Fibroblast of skin of abdomen (primary cell): ENCODE measurements at places on chromosomes 11 and 22.

GRCh38 chr11:44711113-44711786 is 15.5 kb upstream of the TSPAN18 start:
- DNase-seq = no peak

- no peak for DNase-seq
These were observed 3.4 kb upstream of the OR4C6 start for GRCh38 chr11:55658608-55659007.

DNA sequence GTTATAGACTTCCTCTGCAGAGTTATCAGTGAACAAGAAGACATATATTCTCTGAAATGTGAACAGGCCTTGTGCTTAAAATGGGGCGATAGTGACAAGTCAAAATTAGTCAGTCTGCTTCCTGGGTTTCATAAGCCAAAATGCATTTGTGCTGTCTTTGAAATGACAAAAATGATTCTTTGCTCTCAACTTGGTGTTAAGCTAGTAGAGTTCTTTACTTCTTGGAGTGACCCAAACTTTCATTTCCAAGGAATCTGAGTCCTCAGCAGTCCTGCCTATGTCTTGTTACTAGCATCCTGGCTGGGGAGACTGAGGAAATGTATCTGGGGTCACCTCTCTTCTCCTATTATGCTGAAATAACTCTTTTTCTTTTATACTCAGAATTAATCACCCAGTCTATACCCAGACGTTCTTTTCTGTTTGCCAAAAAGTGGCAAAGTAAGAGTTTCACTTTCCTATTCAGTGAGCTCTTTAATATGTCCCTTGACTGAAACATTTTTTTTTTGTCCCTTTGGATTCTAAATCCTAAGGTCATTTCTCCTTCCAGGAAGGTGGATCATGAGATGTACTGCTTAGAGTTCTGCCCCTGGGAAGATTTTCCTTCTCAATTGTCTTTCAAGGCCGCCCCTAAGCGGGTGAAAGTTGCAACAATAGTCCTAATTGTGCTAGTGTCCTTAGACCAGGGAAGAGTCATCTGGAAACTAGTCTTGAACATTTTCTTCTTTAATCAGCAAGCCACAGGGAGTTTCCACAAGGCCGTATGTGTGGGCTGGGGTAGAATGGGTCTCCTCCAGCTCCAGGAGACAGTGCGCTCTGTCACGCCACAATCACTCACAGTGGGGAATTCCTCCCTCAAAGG is 53.0 kb upstream of the RDX start:
- DNase-seq = no peak

GRCh38 chr11:121059605-121060004 is 35.7 kb downstream of the TBCEL start:
- DNase-seq = no peak

DNA sequence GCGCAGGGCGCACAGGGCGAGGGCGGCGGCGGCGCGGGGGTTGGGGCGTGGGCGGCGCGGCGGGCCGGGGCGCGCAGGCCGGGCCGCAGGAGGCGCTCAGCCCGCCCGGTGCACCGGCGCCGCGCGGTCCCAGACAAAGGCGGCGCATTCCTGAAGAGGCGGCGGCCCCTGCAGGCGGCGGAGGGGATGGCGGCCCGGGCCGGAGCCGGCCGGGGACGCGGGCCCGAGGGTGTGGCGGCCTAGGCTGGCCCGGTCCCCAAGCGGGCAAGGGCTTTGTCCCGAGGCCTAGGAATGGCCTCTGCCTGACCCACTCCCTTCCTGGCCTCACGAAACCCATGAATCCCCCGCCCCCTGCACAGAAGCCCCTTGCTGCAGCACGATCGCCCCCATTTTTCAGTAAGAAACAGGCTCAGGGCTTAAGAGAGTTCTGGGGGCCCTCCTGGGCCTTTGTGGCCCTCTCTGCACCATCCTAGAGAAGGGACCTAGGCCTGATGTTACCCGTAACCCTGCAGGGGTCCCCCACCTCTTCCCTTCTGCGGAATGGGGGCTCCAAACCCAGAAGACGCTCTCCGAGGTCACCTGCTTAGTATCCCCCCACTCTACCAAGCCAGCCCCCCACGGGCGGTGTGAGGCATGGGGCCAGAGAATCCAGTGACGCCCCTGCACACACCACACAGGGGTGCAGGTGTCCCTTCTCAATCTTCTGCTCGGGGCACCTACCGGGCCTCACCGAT is at the start of gene RTN4R:
Gene RTN4R, minus strand, starts transcription at position 40 of the 734 bp plus-strand sequence. CDS start 226 bp downstream, outside the sequence.
- DNase-seq = peak; percentile 42

GRCh38 chr11:17568944-17569343 is 21.9 kb downstream of the OTOG start:
- DNase-seq = no peak

DNA sequence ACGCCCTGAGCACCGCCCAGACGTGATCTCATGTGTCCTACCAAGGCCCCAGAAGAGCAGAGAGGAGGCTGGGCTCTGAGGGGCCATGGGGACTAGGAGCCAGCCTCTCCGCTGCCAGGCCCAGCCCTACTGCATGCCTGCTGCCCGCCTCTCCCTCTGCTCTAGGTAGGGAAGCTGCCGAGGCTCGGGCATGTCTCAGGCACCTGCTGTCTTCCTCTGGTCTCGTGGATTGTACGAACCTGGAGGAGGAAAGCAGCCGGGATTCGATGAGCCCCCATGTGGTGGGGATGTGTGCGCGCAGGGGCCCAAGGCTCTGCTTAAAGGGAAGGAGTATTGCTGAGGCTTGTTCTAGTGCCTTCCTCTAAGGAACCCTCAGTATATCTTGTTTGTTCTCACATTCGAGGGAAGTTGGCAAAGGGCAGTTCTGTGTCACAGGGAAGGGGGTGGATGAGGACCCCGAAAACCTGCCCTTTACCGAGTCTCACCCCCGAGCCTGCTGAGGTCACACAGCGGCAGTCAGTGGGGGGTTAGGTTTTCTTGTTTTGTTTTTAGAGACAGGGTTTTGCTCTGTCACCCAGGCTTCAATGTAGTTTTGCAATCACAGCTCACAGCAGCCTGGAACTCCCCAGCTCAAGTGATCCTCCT is 21.2 kb downstream of the DAGLA start:
- no peak for DNase-seq

- DNase-seq = no peak
These were observed 5.0 kb downstream of the MAP6 start for GRCh38 chr11:75663808-75664207.

- DNase-seq = no peak
These were observed 35.9 kb downstream of the CTTN start for GRCh38 chr11:70433966-70434812.

GRCh38 chr11:45238724-45239123 is 47.4 kb downstream of the SYT13 start:
- peak; percentile 30 for DNase-seq

- DNase-seq = peak; percentile 76
These were observed 420.7 kb upstream of the CADM1 start for GRCh38 chr11:115924744-115925567.

- peak; percentile 6 for DNase-seq
These were observed 52.5 kb upstream of the CLDN5 start for GRCh38 chr22:19576460-19577421.

DNA sequence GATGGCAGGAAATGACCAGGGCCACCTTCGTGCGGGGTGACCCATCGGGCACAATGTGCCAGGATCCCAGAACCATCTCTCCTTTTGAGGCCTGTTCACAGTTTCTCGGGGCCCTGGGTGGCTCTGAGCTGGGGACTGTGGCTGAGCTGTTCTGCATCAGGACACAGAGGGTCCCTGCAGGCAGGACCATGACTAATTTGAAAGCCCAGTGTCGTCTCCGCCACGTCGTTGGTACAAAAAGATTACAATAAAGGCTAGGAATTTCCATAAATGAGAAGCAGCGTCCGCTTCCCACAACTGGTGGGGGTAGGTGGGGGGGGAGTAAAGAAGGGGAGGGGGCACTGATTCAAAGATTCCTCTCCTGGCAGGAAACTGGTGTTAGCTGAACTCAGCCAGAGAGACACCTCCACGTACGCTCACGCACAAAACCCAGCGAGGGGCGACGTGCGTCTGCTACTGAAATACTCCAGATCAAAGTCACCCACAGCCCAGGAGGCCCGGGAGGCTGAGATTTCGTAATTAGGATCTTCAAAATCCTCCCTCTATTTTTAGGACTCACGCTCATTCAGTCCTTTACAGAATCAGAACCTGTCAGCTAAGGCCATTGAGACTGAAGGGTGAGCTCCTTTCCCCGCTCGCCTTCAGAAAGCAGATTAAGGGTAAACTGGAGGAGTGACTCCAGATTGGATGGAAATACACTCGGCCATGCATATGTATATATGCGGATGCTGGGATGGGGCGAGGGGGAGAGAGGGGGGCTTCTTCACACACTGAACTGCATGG is 11.0 kb downstream of the MN1 start:
- peak; percentile 45 for DNase-seq

DNA sequence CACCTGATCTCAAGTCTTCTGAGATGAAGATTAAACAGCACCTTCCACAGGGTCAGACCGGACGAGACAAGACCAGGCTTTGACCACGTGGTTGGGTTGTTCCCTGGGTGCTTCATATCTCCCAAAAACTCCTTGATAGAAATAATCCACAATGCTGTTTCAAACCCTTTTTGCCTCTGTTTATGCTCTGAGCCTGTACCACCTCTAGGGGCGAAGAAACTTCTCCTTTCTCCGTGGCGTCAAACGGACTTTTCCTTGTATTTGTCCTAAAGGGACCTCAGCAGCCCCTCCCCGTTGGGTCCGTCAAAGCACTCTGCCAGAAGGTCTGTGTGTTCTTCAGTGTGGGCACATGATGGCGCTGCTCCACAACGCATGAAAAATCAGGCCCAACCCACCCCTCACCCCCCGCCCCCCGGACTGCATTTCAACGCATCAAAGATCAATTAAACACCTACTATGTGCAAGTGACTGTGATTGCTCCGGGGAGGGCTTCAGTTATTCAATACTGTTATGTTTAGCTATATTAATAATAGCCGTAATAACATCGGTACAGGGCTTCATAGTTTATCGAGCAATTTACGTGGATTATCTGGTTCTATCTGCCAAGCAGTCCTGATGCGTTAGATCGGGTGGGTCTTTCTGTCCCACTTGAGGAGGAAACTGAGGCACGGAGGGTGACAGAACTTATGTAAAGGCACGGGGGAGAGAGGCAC is 17.3 kb upstream of the EIF3D start:
- peak; percentile 62 for DNase-seq

GRCh38 chr22:30396871-30397655 is at the start of gene SEC14L2:
Gene SEC14L2 (plus strand): TSS chr22:30397018. CDS start chr22:30397117, 99 bp downstream.
- peak; percentile 54 for DNase-seq

DNA sequence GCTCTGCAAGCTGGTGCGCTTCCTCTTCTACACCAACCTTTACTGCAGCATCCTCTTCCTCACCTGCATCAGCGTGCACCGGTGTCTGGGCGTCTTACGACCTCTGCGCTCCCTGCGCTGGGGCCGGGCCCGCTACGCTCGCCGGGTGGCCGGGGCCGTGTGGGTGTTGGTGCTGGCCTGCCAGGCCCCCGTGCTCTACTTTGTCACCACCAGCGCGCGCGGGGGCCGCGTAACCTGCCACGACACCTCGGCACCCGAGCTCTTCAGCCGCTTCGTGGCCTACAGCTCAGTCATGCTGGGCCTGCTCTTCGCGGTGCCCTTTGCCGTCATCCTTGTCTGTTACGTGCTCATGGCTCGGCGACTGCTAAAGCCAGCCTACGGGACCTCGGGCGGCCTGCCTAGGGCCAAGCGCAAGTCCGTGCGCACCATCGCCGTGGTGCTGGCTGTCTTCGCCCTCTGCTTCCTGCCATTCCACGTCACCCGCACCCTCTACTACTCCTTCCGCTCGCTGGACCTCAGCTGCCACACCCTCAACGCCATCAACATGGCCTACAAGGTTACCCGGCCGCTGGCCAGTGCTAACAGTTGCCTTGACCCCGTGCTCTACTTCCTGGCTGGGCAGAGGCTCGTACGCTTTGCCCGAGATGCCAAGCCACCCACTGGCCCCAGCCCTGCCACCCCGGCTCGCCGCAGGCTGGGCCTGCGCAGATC is 16.5 kb downstream of the P2RY2 start:
- DNase-seq = no peak

GRCh38 chr22:17496841-17497240 is 66.5 kb upstream of the SLC25A18 start:
- no peak for DNase-seq

GRCh38 chr11:68460741-68461574 is at the start of gene PPP6R3:
Gene PPP6R3 (plus strand): TSS chr11:68460752. CDS start chr11:68537665, 76,913 bp downstream.
- DNase-seq = peak; percentile 31

GRCh38 chr22:23780146-23780748 is 6.5 kb upstream of the SMARCB1 start:
- DNase-seq = no peak

DNA sequence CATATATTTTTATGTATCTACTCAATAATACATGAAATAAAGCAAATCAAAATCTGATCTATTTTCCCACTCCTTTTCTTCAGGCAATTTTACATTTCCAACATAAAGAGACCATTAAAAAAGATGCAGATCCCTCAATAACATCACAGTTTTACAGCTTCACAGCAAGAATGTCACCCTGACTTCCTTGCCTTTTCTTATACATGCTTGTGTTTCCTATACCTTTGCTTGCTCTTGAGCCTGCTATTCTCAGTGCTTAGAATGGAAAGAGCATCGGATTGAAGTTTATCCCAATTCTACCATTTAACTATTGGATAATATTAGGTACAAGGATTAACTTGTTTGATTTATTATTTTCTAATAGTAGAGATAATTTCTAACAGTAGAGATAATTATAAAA is 176.7 kb downstream of the CNTN5 start:
- no peak for DNase-seq

DNA sequence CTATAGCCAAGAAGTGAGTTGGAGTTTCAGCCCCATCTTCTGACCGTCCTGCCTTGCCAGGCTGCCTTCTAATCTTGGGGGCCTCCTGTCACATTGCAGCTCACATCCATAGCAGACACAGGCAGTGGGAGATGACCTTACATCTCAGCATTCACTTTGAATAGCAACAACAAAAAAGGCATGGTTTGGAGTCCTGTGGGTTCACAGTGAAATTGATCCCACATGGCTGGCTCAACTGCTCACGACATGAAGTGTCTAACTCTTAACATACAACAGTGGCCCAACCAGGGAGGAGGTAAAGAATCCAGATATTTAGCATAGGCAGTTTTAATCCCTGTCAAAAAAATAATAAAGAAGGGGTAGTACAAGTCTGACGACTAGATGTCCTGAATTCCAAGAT is 38.1 kb downstream of the DBX1 start:
- peak; percentile 53 for DNase-seq

DNA sequence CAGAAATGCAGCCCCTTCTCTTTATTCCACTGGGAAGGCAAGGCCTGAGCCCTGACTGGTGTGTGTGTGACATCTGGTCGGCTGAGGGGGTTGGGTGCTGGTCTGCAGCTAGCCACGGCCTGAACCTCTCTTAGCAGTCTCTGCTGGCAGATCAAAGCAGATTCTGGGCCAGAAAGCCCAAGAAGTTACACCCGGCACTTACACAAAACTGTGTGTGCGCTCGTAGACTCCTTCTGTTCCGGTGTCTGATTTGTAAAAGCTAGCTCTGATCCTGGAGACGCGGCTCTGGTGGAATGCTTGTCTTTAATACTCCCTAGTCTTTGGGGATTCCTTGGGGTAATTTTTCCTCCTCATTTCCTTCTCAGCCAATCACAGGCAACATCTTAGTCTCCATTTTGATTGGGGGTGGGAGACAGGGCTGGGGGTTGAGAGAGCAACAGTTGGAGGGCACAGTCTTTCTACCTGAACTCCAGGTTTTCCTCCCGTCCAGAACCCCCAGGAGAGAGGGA is 5.5 kb downstream of the PKNOX2 start:
- no peak for DNase-seq

- DNase-seq = no peak
These were observed 38.1 kb downstream of the MB start for GRCh38 chr22:35578836-35579575.

- no peak for DNase-seq
These were observed 17.3 kb upstream of the LMO2 start for GRCh38 chr11:33909150-33909549.
